HS-5 (cell line): ENCODE measurements at places on chromosomes 3 and 15.

- DNase-seq = no peak
Observed at GRCh38 chr3:159919873-159920272, 68.8 kb upstream of the IL12A start.

DNA sequence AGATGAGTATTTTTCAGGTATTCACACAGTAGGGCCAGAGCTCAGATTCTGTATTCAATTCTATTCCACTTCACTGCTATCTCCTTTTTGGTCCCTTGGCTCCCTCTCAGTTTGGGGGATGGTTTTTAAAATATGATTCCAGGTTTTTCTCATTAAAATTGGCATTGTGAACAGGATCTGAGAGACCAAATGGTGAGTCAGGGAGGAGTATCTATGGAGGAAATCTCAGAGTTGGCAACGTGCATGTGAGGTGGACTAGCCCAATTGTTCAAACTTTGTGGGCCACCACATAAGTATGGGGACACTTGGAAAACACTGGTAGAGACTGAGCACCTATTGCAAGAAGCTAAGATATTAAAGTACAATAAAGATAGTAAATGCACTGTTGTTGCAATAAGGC is 53.9 kb upstream of the TTC14 start:
- DNase-seq = peak; percentile 29

- no peak for DNase-seq
Observed at GRCh38 chr3:58868097-58868779, 181.6 kb downstream of the CFAP20DC start.

DNA sequence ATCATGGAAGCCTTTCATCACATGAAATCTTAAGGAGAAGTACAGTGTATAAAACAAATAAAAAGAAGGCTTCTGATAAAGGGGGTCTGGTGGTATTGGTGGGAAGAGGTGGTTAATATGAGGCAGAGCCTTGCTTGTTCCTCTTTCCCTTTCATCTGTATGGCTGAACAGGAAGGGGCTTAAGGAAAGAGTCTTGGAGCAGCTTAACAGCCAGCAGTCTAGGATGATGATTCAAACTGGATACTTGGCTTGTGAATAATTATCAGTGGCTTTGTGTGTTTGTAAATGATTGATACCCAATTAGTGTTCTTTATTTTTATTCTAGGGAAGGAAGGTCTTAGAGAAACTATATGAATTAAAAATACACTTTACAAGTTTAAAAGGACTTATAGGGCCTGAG is 29.1 kb upstream of the TCAIM start:
- DNase-seq = no peak

DNA sequence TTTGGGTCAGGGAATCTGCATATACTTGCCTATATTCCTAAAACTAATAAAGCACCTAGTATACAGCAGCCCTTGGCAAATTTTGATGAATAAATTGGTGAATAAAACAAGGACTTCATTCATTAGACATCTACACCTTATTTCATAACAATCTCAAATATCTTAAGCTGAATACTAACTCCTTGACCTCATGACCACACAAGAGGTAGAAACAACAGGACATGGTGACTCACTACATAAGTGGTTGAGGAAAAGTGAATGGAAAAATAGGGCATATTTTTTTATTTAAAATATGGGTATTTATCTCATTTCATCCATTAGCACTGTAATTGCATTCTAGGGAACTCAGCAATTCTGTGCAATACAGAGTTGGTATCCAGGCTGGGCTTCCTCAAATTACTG is 7.8 kb upstream of the STAC start:
- DNase-seq = peak; percentile 29

- DNase-seq = no peak
Observed at GRCh38 chr3:68854170-68854569, 78.2 kb downstream of the TAFA4 start.

DNA sequence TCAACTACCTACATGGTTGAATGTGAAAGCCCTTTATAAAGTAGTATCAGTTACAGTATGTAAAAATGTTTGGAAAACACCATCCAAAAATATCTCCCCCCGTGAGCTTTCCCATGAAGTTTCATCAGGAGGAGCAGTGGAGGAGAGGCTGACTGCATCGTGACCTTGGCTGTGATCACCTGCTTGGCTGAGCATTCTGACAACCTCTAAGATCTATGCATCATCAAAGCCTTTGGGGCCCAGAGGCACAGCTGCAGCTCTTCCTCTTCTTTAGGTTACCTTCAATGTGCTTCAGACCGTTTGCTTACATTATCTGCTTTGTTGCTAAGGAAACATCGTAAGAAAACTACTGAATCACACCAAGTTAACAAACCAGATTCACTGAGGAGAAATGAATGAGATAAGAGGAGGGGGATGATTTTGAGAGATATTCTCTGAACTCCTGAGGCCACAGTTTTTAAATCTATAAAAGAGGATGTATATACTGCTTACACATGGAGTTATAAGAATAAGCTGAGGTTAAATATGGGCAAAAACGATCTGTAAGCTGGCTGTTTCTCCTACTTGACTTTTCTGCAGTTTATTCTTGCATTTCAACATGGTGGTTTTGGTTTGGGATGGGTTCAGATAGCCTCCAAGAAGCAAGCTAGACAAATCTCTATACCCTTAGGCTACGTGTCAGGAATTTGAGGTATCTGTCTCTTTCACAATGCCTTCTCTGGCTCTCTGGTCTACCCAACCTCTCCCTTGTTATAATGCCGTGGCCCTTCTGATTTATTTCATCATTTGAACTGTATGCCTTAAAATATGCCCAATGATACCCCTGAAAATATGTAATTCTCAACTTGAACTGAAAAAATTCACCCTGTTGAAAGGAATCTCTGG is 4.0 kb downstream of the GCSAM start:
- no peak for DNase-seq

- no peak for DNase-seq
Observed at GRCh38 chr3:115512565-115513415, 110.5 kb upstream of the GAP43 start.

GRCh38 chr3:182259579-182259978 is 533.7 kb upstream of the ATP11B start:
- DNase-seq = no peak

DNA sequence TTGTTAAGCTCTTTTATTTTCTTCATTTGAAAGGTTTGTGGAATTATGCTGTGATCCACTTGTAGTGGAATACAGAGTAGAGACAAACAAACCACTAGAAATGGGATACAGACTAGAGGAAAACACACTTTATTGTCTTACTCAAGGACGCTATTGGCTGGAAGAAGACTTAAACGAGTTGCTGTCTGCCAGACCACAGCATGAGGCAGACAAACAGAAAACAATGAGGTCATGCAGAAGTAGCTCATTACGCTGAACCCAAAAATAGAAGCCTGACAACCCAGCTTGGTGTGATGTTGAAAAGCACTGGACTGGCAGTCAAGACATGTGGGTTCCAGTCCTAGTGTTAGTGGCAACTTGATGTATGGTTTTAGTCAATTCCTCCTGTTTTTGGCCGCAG is 62.4 kb upstream of the P3H2 start:
- DNase-seq = no peak

DNA sequence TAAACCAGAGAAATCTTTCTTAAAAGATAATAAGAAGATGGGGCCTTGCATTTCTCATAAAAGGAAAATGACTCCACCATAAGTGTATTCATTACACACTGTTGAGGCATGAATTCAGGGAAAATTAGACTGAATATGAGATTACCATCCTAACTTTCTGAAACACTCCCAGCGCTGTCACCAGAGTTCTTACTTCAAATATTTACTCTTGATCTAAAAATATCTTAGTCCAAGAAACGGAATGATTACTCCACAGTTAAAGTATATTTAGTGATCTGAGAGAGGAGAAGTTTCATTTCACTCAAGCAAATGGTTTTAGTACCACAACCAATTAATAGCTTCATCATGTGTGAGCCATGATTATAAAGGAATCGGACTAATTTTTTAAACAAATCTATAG is 300.3 kb downstream of the ZBTB20 start:
- no peak for DNase-seq

GRCh38 chr3:5756443-5756842 is 568.9 kb downstream of the EDEM1 start:
- DNase-seq = no peak

DNA sequence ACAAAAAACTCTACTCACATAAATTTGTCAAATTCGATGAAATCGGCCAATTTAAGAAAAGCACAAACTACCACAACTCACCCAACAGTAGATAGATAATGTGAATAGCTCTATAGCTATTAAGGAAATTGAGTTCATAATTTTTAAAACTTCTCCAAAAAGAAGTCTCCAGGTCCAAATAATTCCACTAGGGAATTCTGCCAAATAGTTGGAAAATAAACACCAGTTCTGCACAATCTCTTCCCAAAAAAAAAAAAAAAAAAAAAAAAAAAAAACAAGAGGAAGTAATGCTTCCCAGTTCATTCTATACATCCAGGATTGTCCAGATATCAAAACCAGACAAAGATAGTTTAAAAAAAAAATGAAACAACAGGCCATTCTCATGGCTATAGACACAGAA is 164.2 kb downstream of the POLR2M start:
- no peak for DNase-seq

- no peak for DNase-seq
Observed at GRCh38 chr15:93223803-93224202, 134.8 kb upstream of the RGMA start.

GRCh38 chr3:124860599-124860998 is 26.6 kb downstream of the ITGB5 start:
- peak; percentile 94 for DNase-seq

DNA sequence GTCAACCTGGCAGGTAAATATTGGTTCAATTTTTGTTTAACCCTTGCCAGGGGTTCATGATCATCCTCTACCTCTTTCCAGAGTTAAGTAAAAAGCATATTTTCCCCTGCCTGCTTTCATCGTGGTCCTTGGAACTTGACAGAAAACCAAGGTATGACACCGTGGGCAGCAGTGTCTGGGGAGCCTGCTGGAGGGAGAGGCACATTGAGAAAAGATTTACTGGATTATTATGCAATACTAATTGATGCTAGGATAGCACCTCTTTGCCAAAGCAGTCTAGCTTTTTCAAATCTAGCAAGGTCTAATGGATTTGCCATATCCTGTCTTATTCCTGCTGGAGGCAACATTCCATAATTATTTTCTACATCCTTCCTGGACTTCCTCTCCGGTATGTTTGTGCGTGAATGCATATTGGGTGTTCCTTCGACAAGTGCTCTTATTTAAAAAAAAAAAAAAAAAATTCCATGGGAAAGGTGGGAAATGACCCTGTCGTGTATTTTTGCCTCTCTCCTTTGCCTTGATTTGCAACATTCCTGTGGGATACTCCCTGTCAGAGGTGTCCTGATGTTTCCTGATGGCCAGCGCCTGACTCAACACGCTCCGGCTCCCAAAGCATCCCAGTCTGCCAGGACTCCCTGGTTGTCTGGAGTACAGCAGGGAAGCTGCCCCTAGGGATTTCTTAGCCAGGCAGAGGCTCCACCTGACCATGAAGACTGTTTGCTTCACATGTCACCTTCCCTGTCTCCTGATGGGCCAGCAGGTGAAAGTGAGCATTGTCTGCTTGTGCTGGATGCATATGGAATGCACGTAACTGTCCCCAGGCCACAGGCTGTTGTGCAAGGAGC is 6.3 kb downstream of the BHLHE40 start:
- DNase-seq = no peak

GRCh38 chr3:8968375-8968882 is 5.2 kb upstream of the RAD18 start:
- no peak for DNase-seq

- DNase-seq = no peak
Observed at GRCh38 chr15:63255489-63255990, 21.9 kb upstream of the APH1B start.

DNA sequence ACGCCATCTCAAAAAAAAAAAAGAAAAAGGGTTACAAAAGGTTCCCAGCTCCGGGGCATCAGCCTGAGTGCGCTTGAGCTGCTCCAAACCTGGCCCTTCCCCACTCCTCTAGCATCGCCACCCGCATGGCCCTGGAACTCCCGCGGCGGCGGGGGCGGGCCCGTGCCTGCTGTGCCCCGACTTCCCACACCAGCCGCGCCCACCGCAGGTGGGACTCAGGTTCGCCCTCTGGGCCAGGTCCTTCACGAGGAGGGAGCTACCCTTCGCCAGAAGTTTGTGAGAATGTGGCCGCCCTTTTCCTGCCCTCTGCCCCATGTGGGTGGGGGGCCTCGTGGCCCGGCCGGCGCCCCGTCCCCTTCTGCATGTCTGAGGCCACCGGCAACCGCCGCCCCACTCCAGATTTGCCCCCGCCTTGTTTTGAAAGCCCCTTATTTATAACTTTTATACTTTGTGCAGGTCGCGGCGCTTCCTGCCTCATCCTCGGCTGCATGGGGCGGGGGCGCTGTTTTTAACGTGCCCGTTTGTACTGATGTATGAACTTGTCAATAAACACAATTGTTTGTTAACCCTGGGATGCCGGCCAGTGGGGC is 507 bp upstream of the JMJD7 start:
- no peak for DNase-seq

GRCh38 chr3:4150816-4151215 is 152.4 kb upstream of the SETMAR start:
- DNase-seq = no peak

DNA sequence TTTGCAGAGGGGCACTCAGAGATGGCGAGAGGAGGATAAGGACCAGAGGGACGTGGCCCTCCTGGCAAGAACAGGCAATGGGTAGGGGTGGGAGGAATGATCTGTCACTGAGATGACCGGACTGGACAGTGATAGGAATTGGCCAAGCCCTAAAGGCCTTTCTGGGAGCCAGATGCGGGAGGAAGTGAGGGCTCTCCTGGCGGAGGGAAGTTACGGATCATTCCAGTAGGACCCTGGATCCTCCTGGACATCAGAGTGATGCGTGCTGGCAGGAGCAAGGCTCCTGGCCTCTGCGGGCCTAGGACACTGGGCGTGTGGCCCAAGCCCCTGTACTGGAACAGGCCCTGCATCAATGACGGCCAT is 23.4 kb downstream of the KIF7 start:
- DNase-seq = no peak

DNA sequence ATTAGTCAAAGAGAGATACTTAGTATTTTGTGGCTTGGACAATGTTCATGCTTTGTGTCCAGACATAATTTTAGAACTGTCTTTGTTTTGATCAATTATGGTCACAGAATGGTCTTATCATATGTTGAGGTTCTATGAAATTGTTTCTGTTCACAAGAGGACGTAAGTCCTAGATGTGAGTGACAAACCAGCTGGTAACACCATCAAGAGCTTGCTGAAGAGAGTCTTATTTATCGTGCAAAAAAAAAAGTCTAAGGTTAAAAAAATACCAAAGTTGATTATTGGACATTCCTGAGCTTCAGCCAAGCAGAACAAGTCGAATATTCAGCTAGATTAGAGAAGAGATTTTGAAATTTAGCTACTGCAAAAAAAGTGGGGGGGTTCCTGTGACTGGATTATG is 495.9 kb upstream of the NAALADL2 start:
- no peak for DNase-seq

- no peak for DNase-seq
Observed at GRCh38 chr15:60006873-60007272, 2.8 kb downstream of the FOXB1 start.

GRCh38 chr3:107421170-107421792 is 44.0 kb downstream of the CCDC54 start:
- DNase-seq = peak; percentile 50

- no peak for DNase-seq
Observed at GRCh38 chr3:120563356-120564022, 32.6 kb upstream of the NDUFB4 start.
